Endothelial cell of umbilical vein (primary cell): ENCODE measurements at places on chromosomes 13 and 19. TPM values are rescaled to one million over a fixed set of nuclear protein-coding genes. Genes with fewer than 3 reads are reported as not detected.
A peak's percentile ranks its signal among the peaks of the same experiment; 100 is the strongest.

- no peaks in the 10 kb centered on the region for H3K27me3 ChIP-seq
- no peak for DNase-seq
- peaks cover 33% of the 10 kb centered on the region for H3K4me1 ChIP-seq
- H3K4me3 ChIP-seq = peak overlapping the region; percentile 72
- H3K27ac ChIP-seq = peak overlapping the region; percentile 91
Measured at GRCh38 chr13:44578067-44578400, 1.9 kb upstream of the TSC22D1 start.

DNA sequence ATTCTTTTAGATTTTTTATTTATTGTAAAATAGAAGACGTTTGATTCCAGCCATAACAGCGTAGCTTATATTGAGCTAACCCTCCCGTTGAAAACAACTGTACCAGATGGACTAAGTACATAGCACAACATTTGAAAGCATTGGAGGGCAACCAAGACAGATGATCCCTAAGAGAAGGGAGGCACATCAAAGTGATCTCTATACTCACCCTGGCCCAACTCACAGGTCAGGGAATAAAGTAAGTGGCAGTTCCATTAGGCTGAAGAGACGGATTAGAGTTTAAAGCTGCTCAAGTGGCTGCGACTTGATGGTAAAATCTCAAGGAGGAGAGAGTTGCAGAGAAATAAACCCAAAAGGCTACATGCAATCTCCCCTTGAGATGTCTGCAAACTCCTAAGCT, 65.1 kb upstream of the ITM2B start:
- no peak for DNase-seq
- H3K27me3 ChIP-seq = peaks cover 8% of the 10 kb centered on the region
- H3K4me1 ChIP-seq = no peaks in the 10 kb centered on the region
- no peaks in the 10 kb centered on the region for H3K36me3 ChIP-seq

Gene URI1
- 26.3 and 28.9 TPM in 2 replicates for total RNA-seq

Gene ZNF317
- total RNA-seq = 29.5 and 30.4 TPM in 2 replicates

- H3K27ac ChIP-seq = no peak overlapping the region
- H3K4me3 ChIP-seq = no peak overlapping the region
- peak; percentile 88 for DNase-seq
- H3K4me1 ChIP-seq = peaks cover 46% of the 10 kb centered on the region
Measured at GRCh38 chr13:80551650-80552497, 210.9 kb upstream of the SPRY2 start.

DNA sequence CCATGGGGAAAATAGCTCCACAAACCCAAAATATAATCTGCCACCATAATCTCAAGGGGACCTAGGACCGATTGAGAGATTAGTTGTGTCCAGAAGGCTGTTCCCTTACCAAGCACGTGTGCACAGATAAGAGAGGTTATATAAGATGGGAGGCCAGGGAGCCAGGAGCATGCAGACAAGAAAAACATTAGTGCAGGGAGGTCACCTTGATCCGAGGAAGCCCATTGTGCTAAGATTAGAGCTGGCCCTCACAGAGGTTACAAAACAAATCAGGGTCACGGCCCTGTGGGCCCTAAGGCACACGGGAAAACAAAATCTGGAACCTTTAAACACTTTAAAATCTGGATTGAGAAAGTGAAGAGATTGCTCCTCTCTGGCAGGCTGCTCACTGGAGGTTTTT, 37.7 kb downstream of the RGCC start:
- peaks cover 4% of the 10 kb centered on the region for H3K4me1 ChIP-seq
- H3K27me3 ChIP-seq = peaks cover 5% of the 10 kb centered on the region
- no peak for DNase-seq
- H3K4me3 ChIP-seq = no peak overlapping the region
- H3K27ac ChIP-seq = no peak overlapping the region

GRCh38 chr13:22945321-22946226, 235.2 kb upstream of the SGCG start:
- no peaks in the 10 kb centered on the region for H3K27me3 ChIP-seq
- H3K4me1 ChIP-seq = no peaks in the 10 kb centered on the region
- no peak overlapping the region for H3K4me3 ChIP-seq
- H3K36me3 ChIP-seq = no peaks in the 10 kb centered on the region
- no peak for DNase-seq
- no peak overlapping the region for H3K27ac ChIP-seq

GRCh38 chr13:67366533-67366932, 136.4 kb upstream of the PCDH9 start:
- no peaks in the 10 kb centered on the region for H3K27me3 ChIP-seq
- no peak overlapping the region for H3K4me3 ChIP-seq
- H3K36me3 ChIP-seq = no peaks in the 10 kb centered on the region
- no peaks in the 10 kb centered on the region for H3K4me1 ChIP-seq
- DNase-seq = peak; percentile 4
- no peak overlapping the region for H3K27ac ChIP-seq
